ENCODE measurements at places on chromosomes 6 and 20.

DNA sequence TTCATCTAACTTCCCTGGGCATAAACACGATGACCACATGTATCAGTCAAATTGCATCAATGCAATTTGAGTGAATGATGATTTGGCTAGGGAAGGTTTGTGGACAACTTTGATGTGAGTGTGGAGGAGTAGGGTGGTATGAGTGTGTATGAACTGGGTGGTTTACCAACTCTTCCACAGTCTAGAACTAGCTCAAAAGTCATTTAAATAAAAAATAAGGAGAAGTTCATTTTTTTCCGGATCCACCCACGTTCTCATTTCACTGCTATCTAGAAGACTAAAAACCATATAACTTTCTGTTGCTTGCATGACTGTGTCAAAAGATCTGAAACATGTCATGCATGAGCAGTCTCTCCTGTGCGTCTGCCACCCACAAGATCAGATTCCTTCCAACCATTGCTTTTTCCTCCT is 23.6 kb downstream of the SLC35D3 start:
- no peak for DNase-seq

DNA sequence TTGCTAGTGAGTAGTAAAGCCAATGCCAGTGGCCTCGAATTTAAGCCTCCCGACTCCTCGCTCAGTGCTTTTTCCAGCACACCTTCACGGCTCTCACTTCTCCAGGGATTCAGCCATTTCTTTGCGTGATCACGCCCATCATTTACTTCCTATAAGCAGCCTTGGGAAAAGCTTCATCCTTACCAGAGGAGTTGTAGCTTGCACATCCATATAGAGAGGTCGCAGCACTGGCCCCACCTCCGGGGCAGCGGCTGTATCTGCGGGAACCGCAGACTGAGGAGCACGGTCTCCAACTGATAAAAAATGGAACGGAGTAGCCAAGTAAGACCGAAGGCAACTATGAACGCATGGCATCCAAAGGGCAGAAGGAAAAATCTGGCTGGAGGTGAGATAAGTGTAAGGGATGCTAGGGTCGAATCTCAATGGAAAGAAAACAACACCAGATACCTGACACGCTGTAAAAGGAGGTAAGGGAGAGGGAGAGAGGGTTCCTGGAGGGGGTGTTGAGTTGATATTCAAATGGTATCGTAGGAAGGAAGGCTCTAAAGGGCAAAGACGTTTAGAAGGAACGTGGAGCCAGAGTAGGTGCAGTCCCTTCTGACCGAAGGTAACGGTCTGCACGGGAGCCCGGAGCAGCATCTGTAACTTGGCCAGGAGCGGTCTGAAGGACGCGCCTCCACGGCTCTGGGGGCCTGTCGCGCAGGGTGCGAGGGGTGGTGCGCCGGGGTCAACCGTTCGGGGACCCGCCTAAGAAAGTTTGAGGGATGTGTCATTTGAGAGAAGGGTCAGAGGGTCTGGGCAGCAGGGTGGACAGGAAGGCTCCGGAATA is 640 bp downstream of the NFS1 start:
- DNase-seq: peak; percentile 76

DNA sequence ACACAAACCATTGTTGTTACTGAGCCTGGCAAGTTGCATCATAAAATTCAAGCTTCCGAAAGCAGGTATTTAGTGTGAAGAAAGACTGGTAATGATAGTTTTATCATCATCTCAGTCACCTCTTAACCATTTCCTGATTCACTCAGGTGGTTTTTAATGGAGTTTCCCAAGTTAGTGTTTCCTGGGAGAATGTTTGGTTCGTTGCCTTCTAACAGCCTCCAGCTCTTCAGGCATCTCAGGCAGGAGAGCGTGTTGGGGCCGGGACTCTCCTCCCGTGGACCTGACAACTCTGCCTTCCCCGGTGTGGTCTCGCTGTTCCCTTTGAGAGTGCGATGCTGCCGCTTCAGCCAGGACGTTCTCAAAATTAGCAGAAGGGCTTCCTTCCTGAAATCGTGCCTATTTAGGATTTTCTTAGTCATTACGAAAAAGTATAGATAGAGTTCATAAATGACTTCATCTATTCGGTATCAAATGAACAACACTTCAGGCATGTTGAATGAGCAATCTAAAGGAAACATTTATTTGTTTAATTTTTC is 105.0 kb upstream of the QKI start:
- no peak for DNase-seq

DNA sequence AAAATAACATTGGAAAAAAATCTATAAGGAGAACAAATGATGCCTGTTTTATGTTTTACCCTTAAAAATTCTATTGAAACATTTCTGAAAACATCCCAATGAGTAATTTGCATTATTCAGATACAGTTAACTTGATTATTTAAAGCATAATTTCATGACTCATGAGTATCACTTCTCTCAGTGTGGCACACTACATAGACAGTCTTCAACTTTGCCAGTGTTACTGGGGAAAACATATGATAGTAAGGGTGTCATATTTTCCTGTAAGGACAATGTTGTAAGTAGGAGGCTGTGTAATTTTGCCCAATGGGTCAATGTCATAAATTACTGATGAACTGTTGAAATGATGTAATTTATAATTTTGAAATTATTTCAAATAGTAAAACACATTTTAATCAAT is 125.5 kb downstream of the PHACTR1 start:
- no peak for DNase-seq

- DNase-seq: no peak
Observed at GRCh38 chr20:60238992-60239660, 280.9 kb downstream of the CDH26 start.

- DNase-seq: no peak
Observed at GRCh38 chr6:150930841-150931240, 65.3 kb downstream of the MTHFD1L start.

DNA sequence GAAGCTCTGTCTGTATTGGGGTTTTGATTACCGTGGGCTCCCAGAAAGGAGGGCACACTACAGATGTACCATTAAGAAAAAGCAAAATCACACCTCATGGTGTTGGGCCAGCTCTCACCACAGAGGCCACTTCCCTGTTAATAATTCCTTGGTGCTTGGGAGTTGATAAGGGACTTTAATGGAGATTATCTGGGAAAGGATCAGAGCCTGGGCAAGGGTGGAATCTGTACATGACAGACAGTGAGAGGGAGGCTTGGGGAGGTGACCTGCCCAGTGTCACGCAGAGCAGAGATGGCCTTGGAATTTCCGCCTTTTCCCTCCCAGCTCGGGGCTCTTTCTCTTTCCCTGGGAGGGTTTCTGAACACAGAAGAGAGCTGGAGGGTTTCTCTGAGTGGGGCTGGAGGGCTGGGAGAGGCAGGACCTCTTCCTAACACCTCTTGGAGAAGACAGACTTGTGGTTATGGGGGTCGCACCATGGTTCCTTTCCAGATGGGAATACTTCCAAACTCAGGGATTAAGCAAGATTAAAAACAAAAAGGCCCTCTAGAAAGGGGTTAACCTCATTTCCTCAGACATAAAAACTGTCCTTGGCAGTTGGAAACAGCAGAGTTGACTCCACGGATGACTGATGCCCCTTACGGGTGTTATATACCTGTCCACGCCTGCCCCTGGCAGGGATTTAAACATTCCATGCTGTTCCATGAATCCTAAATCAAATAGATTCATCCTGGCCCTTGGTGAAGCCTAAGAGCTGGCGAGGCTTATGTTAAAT is 16.8 kb upstream of the KCNK16 start:
- no peak for DNase-seq

Data from hypothalamus (tissue), 51 donors.